Naive thymus-derived CD4-positive, alpha-beta T cell (primary cell): ENCODE measurements at places on chromosomes 11 and 22. TPM values are rescaled to one million over a fixed set of nuclear protein-coding genes. Genes with fewer than 3 reads are reported as not detected.

Gene HORMAD2
- not detected for polyA plus RNA-seq

Gene TMEM45B
- polyA plus RNA-seq = 12.4 TPM

Gene MRGPRF
- polyA plus RNA-seq = not detected

Gene CCDC73
- polyA plus RNA-seq = not detected

Gene TMPRSS13
- 0.47 TPM for polyA plus RNA-seq

Gene ZBTB16
- polyA plus RNA-seq = 3.0 TPM

Gene MEI1
- 112 TPM for polyA plus RNA-seq
